H1 (cell line): ENCODE measurements at places on chromosomes 11 and 22. TPM values are rescaled to one million over a fixed set of nuclear protein-coding genes. Genes with fewer than 3 reads are reported as not detected.

Gene KRTAP5-10
- not detected in 2 replicates for total RNA-seq

GRCh38 chr11:123799438-123799837 lies 6.7 kb downstream of the OR6M1 start:
- no peak overlapping the region for H3K4me3 ChIP-seq
- H3K4me1 ChIP-seq, result no peaks in the 10 kb centered on the region
- no peaks in the 10 kb centered on the region for H3K36me3 ChIP-seq
- H3K27me3 ChIP-seq, result no peaks in the 10 kb centered on the region
- no peak overlapping the region for H3K27ac ChIP-seq

DNA sequence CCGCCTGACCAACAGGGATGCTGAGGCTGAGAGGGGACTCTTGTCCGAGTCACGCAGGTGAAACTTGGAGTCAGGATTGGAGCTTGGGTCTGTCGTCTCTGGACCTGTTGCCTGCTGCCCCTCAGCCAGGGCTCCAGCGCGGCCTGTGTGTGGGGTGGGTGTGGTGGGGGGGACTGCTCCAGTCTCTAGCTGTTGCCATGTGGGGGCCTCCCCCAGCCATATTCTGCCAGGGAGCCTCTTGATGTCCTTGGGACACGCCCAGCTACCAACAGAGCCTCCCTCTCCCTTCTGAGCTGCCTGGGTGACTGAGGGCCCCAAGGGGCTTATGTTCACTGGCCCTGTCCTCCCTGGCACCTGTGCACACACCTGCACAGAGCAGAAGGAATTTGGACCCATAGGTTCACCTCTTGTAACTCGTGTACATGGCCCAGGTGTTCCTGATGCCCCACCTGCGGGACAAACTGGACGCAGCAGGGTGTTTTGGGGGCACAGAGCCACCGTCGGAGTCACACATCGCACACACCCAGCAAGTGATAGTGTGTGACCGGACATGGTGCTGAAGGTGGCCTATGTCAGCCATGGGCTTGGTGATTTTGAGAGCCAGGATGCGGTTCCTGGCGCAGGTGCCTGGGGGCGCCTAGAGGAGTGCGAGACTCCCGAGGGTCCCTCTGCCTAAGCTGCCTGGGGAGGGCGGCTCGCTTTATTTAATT lies 252.3 kb downstream of the TBC1D22A start:
- no peaks in the 10 kb centered on the region for H3K27me3 ChIP-seq
- no peak overlapping the region for H3K4me3 ChIP-seq
- H3K4me1 ChIP-seq, result no peaks in the 10 kb centered on the region; the same call in 1 of the 2 replicates
- DNase-seq, result no peak
- H3K36me3 ChIP-seq, result no peaks in the 10 kb centered on the region

DNA sequence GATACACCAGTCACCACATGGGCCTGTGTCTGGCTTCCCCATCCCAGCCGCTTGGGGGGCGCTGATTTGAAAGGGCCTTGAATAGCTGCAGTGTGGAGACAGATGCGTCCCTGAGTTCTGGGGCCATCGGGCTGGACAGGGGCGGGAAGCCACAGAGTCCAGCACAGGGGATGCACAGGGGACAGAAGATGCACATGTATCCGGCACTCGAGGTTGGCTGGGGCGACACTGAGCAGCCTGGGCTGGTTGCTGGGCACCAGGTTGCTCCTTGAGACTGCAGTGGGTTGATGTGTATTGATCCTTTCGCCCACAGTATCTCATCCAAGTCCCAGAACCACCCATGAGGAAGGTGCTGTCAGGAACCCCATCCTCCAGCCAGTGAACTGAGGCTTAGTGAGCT lies 99.3 kb upstream of the SYT13 start:
- no peaks in the 10 kb centered on the region for H3K27me3 ChIP-seq
- DNase-seq, result no peak
- H3K27ac ChIP-seq, result no peak overlapping the region
- H3K4me3 ChIP-seq, result no peak overlapping the region

DNA sequence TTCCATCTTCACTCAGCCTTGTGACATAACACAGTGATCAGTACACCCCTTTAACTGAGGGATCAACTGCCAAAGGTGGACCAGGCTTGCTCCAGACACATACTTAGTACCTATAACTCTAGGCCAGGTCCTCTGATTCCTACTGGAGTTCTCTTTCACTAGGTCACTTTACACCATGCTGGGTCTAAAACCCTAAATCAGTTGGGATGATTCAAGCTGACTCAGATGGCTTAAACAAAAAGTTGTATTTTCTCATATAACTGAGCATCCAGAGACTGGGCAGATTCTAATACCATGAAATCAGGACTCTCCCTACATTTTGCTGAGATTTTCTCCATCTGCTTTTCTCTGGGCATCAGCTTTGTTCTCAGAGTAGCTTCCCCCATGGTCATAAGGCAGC lies 26.0 kb upstream of the FLI1 start:
- no peak for DNase-seq
- H3K27me3 ChIP-seq, result no peaks in the 10 kb centered on the region

- no peaks in the 10 kb centered on the region for H3K36me3 ChIP-seq
- no peak overlapping the region for H3K4me3 ChIP-seq
- no peaks in the 10 kb centered on the region for H3K4me1 ChIP-seq
- H3K27ac ChIP-seq, result no peak overlapping the region
Measured at GRCh38 chr11:14577835-14578529, 57.8 kb upstream of the PSMA1 start.

DNA sequence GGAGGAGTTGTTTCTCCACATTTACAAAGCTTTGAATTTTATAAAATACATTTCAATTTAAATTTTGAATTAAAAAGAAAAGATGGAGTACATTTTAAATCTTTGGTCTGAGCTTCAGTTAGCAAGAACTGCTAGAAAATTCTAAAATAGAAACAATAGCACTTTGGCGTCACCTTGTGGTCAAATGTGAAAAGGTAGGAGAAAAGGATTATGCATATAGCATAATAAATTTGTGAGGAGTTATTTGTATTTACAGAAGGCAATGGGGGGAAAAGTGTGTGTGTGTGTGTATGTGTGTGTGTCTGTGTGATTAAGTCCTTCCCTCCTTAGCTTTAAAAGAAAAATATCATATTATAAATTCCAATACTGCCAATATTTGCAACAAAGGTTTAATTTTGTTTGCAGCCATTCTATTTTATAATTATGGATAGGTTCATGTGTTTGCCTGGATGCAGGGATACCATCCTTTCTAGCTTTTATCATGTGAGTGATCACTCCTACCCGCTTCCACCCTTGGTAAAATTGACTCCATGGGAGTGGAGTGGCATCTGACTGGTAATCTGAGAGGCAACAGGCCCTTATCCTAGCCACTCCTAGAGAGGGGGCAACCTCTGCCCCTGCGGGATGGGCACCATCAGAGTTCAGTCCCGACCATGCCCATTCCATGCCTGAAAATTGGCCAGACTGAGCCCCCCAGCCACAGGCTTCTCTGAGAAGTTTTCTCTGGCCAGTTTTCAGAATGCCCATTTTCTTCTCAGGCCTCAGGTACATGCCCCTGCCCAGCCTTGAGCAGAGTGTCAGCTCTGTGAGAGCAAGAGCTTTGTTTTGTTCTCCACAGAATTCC lies 13.6 kb upstream of the LGR4 start:
- H3K4me1 ChIP-seq, result peaks cover 4% of the 10 kb centered on the region; the same call in 1 of the 2 replicates
- H3K4me3 ChIP-seq, result no peak overlapping the region
- DNase-seq, result no peak
- no peak overlapping the region for H3K27ac ChIP-seq
- no peaks in the 10 kb centered on the region for H3K27me3 ChIP-seq

GRCh38 chr22:31271485-31271884 lies 20.8 kb downstream of the PIK3IP1 start:
- no peak overlapping the region for H3K4me3 ChIP-seq
- no peak overlapping the region for H3K27ac ChIP-seq
- H3K4me1 ChIP-seq, result peaks cover 2% of the 10 kb centered on the region; the same call in 1 of the 2 replicates
- H3K27me3 ChIP-seq, result no peaks in the 10 kb centered on the region

DNA sequence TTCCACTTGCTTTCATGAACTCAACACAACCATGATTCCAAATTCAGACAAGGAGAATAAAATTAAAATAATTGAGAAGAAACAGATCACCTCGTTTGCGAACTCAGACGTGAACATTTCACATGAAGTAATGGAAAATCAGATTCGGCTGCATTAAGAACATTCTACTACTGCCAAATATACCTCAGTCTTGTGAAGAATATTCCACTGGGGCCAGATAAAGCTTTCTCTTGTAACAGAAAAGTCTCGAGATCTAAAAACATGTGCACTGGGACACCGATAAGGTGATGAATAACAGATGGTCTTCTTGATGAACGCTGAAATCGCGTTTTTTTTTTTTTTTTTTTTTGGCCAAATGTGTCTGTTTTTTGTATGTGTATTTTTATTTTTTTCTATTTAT lies 761.1 kb downstream of the BRD1 start:
- no peaks in the 10 kb centered on the region for H3K4me1 ChIP-seq
- H3K4me3 ChIP-seq, result no peak overlapping the region
- H3K27me3 ChIP-seq, result no peaks in the 10 kb centered on the region
- DNase-seq, result no peak
- no peaks in the 10 kb centered on the region for H3K36me3 ChIP-seq

GRCh38 chr11:36449561-36450096 lies 60.4 kb downstream of the TRAF6 start:
- H3K27ac ChIP-seq, result no peak overlapping the region
- H3K4me1 ChIP-seq, result no peaks in the 10 kb centered on the region
- no peak overlapping the region for H3K4me3 ChIP-seq
- no peaks in the 10 kb centered on the region for H3K27me3 ChIP-seq
- no peaks in the 10 kb centered on the region for H3K36me3 ChIP-seq
